ENCODE measurements at places on chromosomes 4 and X.

- peak; percentile 4 for DNase-seq
These were observed 444.6 kb downstream of the IL15 start for GRCh38 chr4:142081025-142081424.

GRCh38 chr4:37383579-37384229 lies 139.2 kb downstream of the NWD2 start:
- DNase-seq: peak; percentile 32

GRCh38 chr4:145098675-145099037 lies 545 bp downstream of the ABCE1 start:
- peak; percentile 60 for DNase-seq

DNA sequence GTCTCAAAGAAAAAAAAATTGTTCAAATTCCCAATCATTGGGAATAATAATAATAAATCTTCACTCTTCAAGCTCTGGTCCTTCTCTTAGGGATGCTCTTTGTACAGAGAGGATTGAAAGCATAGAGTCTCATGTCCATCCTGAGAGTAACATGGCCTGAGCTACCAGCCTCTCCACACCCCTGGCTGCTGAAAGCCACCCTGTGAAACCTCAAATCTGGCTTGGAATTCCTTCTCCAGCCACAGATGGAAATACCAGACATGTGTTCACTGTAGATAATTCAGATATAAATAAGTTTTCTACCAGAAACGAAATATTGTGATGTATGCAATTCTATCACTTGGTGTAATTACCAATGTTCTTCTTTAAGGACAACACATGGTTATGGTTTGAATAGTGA lies 140.6 kb downstream of the ARSF start:
- no peak for DNase-seq

GRCh38 chr4:144656850-144657249 lies 10.9 kb downstream of the HHIP start:
- no peak for DNase-seq

- DNase-seq: no peak
These were observed 340.4 kb downstream of the FSTL5 start for GRCh38 chr4:161823450-161823849.

DNA sequence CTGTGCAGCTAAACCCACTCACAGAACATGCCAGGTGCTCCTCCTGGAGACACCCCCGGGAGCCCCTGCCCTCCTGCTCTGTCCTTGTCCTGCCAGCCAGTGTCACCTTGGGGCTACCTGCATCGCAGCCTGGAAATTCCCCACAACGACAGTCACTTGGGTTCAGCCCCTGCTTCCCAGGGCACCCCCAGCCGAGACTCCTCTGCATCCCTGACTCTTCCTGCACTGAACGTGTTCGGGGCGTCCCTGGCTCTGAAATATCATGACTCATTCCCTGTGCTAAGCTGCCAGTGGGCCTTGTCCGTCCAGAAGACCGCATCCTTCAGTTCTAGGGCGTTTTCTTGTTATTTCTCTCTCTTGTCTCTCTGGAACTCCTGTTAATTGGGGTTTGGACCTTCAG lies 5.8 kb downstream of the CFAP99 start:
- no peak for DNase-seq

- DNase-seq: no peak
These were observed 653 bp downstream of the BEX1 start for GRCh38 chrX:103063191-103063845.

DNA sequence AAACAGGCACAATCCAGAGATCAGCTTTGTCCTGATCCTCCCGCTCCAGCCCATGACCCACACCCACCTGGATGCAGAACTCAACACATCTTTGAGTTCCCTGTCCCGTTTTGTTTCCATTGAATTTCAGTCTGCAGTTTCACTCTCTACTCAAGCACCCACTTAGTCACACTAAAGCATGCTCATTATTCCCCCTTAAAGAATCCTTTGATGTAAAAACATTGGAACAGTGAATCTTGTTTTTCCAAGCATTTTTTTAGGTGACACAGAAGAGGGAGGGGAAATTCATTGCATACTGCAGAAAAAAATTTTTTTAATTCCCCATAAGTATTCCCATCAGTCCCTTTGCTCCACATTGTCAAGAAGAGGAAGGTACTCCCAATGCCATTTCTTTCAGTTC lies 249.7 kb upstream of the TTC29 start:
- peak; percentile 45 for DNase-seq

Measured in kidney glomerular epithelial cell (primary cell).